ENCODE measurements at places on chromosomes 1 and 21. TPM values are rescaled to one million over a fixed set of nuclear protein-coding genes. Genes with fewer than 3 reads are reported as not detected.

The HRNR gene
- polyA plus RNA-seq, result 0.12 TPM

The PROK1 gene
- 0.13 TPM for polyA plus RNA-seq

The HPCAL4 gene
- 2.5 TPM for polyA plus RNA-seq

The AP4B1 gene
- polyA plus RNA-seq, result 39.6 TPM

The FCN3 gene
- polyA plus RNA-seq, result 0.13 TPM

The ITLN1 gene
- 452 TPM for polyA plus RNA-seq

The SPRR4 gene
- not detected for polyA plus RNA-seq

The FBXO2 gene
- polyA plus RNA-seq, result 102 TPM

The NHLH1 gene
- polyA plus RNA-seq, result 0.19 TPM

The SYNC gene
- polyA plus RNA-seq, result 5.2 TPM

- DNase-seq, result no peak
These were observed 90.0 kb downstream of the GPR88 start for GRCh38 chr1:100627936-100628335.

DNA sequence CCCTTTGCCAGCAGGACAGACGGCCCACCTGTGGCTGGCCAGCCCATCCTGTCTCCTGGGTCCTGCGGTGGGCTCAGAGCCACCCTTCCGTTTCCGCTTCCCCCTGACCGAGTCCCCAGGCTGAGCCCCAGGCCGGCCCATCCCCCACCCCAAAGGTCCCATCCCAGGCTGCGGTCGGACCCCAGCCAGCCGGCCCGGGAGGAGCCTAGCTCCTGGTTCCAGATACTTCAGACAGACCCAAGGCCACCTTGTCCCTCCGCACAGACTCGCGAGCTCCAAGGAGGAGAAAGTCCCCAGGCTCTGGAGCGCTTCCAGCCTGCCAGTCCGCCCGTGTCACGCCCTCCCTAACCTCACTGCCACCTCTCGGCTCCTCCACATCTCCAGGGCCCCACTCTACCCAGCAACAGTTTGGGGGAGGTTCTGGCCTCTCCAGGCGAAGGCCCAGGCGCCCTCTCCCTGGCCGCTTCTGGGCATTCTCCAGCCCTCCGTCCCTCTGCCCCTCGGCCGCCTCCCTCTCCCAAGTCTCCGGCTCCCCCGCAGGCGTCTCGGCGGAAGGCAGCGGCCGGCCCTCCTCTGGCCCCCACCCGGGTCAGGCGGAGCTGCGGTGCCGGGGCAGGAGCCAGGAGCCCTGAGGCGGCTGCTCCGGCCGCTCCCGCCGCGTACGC is 835 bp downstream of the LRRN2 start:
- no peak for DNase-seq

DNA sequence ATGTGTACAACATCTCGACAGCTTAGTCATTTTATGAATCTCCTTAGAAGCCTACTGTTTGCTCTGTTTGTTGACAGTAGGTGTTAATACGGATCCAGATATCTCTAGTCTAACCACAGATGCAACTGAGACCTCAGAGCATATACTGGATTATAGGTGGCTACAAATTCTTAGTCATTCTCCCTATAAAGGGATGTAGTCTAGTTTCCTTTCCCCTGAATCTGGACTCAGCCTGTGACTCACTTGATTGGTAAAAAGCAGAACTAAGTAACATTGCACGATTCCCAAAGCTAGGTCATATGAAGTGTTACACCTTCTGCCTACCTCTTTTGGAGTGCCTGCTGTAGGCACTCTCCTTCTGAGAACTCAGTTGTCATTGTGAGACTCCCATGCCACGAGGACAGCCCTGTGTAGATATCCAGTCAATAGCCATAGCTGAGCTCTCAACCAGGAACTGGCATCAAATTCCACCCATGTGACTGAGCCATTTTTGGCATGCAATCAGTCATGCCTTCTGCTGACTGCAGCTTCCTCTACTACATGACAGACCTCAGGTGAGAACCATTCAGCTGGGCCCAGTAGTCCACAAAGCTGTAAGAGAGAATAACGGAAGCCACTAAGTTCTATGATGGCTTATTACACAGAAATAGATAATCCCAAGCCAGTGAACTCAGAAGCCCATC is 135.9 kb upstream of the CHRM3 start:
- DNase-seq, result no peak

DNA sequence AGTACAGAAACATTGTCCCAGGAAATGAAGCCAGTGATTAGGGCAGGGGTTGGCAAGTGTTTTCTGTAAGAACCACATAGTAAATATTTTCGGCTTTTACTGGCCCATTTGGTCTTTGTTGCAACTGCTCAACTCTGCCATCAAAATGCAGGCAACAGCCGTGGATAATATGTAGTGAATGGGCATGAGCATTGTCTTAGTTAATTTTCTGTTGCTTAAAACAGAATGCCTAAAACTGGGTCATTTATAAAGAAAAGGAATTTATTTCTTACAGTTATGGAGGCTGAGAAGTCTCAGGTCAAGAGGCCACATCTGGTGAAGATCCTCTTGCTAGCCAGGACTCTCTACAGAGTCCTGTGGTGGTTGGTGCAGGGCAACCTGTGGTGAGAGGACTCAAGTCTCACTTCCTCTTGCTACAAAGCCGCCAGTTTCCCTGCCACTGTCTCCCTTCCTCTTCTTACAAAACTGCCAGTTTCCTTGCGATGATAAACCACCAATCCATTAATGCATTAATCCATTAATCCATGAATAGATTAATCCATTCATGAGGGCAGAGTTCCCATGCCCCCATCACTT is 166.4 kb downstream of the PSMG1 start:
- no peak for DNase-seq

DNA sequence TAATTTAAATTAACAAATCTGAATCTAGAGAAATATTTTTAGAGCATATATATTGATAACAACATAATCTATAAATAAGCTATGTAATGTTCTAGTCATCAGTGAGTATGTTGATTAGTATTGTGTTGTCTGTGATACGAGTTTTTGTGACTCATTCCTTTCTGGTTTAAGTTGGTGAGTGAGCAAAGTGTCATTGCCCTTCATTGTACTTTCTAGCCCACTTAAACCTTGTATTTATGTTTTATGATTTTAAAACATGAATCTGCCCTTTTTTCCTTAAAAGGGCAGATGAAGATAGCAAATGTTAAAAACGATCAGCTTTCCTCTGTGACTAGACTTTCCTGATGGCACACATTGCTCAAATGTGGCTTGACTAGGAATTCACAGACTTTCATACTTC is 38.5 kb downstream of the MACO1 start:
- DNase-seq, result no peak

GRCh38 chr1:209803568-209803967 is 2.4 kb downstream of the IRF6 start:
- no peak for DNase-seq

GRCh38 chr1:155645648-155646047 is 35.6 kb downstream of the MSTO1 start:
- DNase-seq, result no peak

DNA sequence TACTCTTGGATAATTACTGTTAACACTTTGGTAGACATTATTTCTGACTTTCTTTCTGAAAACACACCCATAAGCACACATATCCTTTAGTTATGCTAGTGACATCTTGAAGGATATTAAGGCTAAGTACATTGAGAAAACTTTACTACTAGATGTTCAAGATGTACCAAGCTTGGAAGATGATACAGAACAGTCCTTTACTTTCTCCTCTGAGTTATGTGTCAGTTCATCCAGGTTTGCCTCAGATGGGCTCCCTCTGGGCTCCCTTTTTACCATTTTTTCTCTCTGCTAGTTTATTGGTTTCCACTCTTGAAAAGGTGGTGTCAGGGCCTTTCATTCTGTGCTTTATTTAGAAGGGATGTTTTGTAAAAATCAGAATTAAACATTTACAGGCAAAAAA is 172.3 kb downstream of the S1PR1 start:
- DNase-seq, result no peak

GRCh38 chr1:4178501-4179113 is 278.5 kb upstream of the C1orf174 start:
- no peak for DNase-seq

DNA sequence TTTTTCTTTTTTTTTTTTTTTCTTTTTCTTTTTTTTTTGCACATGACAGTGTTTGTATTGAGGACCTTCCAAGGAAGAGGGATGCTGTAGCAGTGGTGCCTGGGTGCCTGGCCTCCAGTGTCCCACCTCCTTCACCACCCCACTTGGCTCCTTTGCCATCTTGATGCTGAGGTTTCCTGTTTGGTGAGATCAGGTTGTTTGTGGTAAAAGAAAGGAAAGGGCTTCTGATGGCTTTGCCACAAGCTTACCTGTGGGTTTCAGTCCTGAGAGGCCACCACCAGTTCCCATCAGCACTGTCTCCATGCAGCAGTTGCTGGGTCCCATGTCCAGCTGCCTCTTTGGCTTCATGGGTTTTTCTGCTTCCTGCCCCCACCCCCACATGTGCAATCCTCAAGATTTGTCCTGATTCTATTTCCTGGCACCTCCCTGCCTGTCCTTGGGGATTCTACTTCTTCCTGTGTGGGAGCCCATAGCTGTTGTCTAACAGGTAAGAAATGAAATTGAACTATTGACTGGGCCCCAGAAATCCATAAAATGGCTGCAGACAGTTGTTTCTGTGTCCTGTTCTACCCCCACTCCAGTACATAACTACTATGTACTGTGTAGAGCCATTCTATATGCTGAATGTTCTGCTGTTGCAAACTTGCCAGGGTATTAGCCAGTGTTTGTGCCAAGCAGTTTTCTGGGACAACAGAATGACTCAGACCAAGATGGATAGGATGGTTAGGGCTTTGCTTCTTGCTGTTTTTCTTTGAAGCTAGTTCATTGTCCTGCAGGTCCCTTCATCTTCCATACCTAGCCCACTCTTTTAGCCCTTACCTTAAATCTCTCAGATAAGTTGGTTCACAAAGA is 4.2 kb upstream of the CCDC28B start:
- no peak for DNase-seq

- DNase-seq, result no peak
These were observed 49.3 kb downstream of the KCNAB2 start for GRCh38 chr1:6094801-6095505.

- no peak for DNase-seq
These were observed 749 bp downstream of the PCBP3 start for GRCh38 chr21:45644041-45644906.

- no peak for DNase-seq
These were observed 62.8 kb downstream of the IRF2BP2 start for GRCh38 chr1:234546890-234547788.

GRCh38 chr1:19033926-19034680 is 77.6 kb upstream of the IFFO2 start:
- DNase-seq, result no peak

- DNase-seq, result no peak
These were observed 3.7 kb downstream of the RORC start for GRCh38 chr1:151827853-151828252.

GRCh38 chr1:18154430-18155194 is 47.0 kb downstream of the IGSF21 start:
- no peak for DNase-seq

GRCh38 chr1:36397083-36397377 is 678 bp downstream of the LSM10 start:
- no peak for DNase-seq

GRCh38 chr1:45769261-45769932 is 18.9 kb upstream of the IPP start:
- no peak for DNase-seq

DNA sequence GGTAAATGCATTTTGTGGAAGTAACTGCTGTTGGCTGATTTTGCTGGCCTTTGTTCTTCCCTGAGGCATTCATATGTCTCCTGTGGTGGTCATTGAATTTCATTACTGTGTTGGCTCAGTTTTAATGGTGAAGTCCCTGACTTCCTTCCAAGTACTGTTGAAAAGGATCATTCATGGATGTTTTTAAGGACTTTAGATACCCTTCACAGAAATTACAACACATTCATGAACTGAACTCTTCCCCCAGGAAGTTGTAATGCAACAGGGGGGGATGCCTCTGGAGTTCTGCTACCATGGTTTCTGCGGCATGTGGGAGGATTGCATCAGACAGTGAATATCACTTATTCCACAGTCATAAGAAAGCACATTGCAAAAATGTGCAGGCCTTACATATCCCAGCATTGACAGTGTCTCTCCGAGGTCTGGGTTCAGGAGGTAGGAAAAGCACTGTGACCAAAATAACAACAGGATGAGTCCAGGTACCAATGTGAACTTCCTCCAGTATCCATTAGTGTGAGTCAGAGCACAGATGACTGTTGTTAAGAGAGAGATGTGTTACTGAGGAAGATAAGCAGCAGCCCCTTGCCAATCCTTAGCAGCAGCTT is 2.1 kb upstream of the RAB3GAP2 start:
- DNase-seq, result no peak

DNA sequence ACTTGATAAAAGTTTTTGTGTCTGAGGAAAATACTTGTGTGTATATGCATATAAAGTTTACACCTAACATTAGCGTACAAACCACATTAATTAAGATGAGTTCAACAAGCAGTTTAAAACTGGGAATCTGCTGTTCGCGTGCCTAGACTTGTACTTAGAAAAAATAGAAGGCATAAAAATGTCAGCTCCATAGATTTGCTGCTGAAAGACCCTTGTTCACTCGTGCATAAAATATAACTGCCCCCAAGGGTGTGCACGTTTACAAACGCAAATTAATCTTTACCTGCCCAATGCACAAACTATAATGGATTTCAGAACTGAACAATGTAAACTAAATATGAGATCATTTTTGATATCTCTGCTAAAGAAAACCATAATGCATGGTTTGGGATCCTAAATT is 392.3 kb upstream of the ADGRL2 start:
- DNase-seq, result no peak

DNA sequence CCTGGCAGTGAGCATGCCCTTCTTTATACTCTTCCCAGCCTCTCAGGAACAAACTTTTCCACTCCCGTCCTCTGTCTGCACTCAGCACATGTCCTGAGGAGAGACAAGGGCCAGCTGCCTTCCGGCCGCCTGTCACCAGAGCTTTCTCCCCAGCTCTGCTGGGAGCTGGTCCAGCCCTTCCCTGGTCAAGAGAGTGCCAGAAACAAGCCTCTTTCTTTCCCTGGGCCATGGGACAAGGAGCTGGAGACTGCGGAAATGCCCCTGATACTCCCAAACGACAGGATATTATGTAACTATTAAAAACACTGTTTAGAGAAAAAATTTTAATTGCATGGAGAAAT is 10.4 kb downstream of the LAMB3 start:
- peak; percentile 56 for DNase-seq

DNA sequence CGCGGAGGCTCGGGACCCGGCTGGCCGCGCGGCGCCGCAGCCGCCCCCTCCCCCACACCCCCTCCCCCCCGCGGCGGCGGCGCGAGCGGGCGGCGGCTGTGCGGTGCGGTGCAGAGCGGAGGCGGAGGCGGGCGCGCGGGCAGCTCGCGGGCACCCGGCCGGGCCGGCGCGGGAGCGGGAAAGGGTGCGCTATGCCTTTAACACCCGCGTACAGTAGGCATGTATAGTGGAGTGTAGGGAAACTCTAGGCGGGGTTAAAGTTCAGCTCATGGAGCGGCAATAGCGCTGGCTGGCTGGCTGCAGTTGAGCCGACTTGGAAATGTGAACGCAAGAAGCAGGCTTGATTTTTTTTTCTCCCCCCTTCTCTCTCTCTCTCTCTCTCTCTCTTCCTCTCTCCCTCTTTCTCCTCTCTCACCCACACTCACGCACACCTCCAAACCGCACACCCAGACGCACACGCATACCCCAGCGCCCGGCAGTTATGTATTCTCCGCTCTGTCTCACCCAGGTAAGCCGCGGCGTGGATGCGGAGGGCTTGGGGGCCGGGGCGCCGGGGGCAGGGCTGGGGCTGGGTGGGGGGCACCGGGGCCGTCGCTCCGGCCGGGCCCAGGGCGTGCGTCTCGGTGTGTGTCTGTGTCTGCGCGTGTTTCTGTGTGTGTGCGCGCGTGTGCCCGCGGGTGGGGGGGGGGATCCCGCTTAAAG is at the start of gene NFIA:
NFIA (plus strand) TSS at position 251 of the 702 bp plus-strand sequence.
- DNase-seq, result peak; percentile 63

Data from large intestine (tissue), 12 donors.